H1 (cell line): ENCODE measurements at places on chromosomes 5 and 9.

DNA sequence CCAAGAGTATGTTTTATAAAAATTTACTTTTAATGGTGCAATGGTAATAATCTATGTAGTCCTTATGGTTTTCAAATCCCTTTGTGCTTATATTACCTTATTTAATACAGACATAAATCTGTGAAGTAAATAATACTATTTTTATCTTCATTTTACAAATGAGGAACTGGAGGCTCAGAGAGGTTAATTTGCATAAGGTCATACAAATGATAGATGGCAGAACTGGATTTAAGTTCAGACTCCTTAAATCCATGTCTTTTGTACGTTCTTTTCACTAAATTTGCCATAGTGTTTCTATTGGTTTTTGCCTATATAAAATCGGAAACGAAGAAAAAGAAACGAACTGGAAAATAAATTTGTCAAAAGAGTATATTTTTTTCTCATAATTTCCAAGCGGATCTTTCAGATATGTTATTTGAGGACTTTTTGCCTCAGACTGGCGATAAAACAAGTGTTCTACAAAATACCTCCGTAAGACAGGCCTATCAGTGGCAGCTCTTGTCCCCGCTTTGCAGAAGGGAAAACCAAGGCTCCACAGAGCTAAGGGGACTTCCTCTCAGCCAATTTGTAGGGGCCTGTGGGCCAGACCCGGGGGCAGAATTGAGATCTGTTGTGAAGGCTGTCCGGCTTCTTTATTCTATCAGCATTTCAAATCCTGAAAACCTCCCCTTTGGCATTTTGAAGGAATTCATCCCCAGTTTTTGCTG is 1.1 kb upstream of the TNFAIP8 start:
- H3K4me1 ChIP-seq = peaks cover 17% of the 10 kb centered on the region
- H3K36me3 ChIP-seq = no peaks in the 10 kb centered on the region

GRCh38 chr5:138981131-138981530 is 106.0 kb upstream of the LRRTM2 start:
- no peaks in the 10 kb centered on the region for H3K36me3 ChIP-seq
- no peak for DNase-seq
- H3K4me1 ChIP-seq = no peaks in the 10 kb centered on the region
- H3K4me3 ChIP-seq = no peak overlapping the region

- no peaks in the 10 kb centered on the region for H3K4me1 ChIP-seq
- no peaks in the 10 kb centered on the region for H3K27me3 ChIP-seq
- H3K36me3 ChIP-seq = no peaks in the 10 kb centered on the region
Observed at GRCh38 chr9:84514421-84514820, 155.1 kb upstream of the NTRK2 start.

DNA sequence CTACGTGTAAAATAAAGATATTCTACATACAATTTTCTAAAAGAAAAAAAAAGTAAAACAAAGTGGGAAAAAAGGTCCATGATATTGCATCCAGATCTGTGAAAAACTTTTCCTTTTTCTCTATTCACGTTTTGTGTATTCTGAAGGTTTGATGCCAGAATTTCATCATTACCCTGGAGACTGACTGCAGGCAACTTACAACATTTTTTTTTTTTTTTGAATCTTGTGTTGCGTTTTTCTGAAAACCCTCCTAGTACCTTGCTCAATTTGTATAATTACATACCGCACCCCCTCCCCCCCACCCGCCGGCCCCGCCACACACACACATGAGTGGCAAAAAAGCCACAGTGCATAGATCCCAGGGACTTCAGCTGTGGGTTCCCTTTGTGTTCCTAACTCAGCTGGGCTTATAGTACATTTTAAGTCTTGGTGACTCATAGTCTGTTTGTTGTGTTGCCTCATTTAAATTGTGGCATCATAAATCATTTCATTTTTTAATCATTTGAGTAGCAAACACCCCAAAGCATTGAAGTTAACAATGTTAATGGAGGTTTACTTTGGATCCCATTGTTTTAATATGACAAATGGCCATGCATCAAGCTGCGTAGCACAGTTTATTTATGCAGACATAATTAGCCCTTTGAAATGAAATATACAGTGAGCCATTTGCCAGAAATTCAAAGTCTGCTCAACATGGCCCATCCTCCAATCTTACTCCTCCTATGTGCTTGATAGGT is 36.0 kb downstream of the PRDM6 start:
- DNase-seq = no peak
- H3K27me3 ChIP-seq = no peaks in the 10 kb centered on the region
- H3K27ac ChIP-seq = no peak overlapping the region

DNA sequence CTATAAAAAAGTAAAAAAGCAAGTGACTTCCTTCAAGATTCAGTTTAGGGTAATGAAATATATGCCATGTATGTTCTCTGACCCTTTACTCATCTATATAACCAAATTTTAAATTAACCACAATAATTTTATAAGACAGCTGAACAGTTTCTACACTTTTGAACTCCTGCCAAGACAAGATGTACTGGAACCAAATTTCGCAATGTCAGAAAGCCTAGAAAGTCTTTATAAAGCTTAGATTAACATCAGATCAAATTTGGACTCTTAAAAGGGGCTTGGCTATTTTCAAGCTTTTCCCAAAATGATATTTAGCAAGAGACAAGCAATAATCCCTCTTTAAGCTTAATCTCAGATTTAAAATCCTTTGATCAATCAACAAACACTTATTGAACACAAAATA is 362.6 kb downstream of the PTPRD start:
- no peaks in the 10 kb centered on the region for H3K36me3 ChIP-seq
- H3K4me3 ChIP-seq = no peak overlapping the region
- no peak overlapping the region for H3K27ac ChIP-seq
- no peaks in the 10 kb centered on the region for H3K4me1 ChIP-seq
- no peak for DNase-seq
- H3K27me3 ChIP-seq = no peaks in the 10 kb centered on the region
